ENCODE measurements at places on chromosomes 5 and 9.

- no peak for DNase-seq
Measured at GRCh38 chr9:119071636-119072035, 297.6 kb downstream of the BRINP1 start.

GRCh38 chr5:55411876-55412275, 104.1 kb downstream of the MTREX start:
- no peak for DNase-seq

GRCh38 chr5:128199611-128200010, 116.0 kb downstream of the SLC12A2 start:
- no peak for DNase-seq

DNA sequence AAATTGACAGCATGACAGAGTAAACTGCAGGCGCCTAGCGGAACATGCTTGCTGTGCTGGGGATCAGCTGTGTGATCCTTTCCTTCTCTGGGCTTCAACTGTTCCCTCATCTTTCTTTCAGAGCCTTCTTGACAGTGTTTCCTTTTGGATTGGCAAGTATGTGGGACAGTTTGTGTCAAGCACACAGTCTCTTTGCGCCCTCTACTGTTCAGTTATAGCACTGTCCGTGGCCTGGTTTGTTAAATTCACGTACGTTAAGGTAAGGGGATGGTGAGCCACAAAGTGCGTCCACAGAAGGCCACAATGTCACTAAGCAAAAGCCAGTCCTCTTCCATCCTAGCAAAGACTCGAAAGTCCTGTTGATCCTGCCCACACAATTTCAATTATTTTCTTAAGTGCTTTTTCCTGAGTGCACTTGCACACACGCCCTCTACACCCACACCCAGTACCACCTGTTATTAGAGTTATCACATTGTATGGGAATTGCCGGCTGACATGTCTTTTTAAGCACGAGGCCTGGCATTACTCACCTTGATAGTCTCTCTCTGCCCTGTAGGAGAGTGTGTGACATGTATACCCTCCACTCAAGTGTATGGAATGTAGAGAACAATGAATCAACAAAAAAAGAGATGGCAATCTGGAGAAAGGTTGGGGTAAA, 22.5 kb upstream of the PTPN3 start:
- peak; percentile 59 for DNase-seq

- no peak for DNase-seq
Measured at GRCh38 chr9:122204055-122204454, 24.7 kb downstream of the LHX6 start.

DNA sequence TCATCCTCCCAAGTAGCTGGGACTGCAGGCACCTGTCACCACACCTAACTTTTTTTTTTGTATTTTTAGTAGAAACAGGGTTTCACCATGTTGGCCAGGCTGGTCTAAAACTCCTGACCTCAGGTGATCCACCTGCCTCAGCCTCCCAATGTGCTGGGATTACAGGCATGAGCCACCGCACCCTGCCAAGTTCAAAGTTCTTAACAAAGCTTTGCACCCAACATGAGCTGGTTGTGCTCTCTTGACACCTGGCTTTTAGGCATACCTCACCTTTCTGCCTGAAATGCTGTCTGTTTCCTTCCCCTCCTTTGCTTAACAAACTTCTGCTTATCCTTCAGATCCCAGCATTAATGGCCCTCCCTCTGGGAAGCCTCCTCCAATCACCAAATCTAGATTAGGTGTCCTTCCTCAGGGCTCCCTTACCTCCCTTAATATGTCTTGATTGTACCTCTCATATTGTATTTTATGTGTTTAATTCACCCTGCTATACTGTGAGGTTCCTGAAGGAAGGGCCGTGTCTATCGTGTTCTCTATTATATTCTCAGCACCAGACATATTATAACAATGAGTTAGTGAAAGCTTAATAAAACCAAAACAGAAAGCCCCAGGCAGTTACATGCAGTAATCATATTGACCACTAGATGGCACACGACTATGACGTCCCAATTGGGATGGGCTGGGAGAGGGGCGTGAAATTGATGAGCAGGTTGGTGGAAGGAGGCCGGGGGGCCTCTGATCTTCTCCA, 62.9 kb upstream of the PPARGC1B start:
- DNase-seq = peak; percentile 47

DNA sequence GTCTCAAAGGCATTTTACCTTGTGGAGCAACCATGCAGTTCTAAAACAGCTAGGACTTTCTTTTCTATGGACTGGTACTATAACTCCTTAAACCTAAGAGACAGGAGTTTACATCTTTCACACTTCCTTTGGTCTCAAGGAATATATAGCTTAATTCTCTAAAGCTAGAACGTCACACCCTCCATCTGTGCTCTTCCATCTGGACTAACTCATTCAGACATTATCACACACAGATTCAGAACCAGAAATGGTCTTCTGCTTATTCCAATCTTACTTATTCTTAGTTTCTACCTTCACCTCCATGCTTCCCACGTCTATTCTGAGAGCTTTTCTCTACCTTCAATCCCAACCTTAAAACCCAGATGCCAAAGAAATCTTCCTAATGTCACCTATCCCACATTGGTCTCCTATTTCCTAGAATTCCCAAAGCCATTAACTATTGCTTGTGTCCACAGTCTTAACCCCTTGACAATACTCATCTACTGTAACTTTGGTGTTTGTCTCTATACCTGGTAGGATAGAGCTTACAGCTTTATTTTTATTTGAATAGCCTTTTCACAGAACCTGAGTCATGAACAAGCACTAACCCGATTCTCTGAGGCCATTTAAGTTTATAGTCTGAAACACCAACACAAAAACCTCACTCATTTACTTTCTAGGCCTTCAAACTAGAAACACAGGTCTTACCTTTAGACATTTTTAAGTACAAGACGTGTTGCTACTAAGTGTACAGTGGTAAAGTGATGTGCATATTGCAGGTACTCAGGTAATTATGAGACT, 22.8 kb downstream of the CSNK1A1 start:
- DNase-seq = no peak

GRCh38 chr9:6598249-6598725, 47.2 kb downstream of the GLDC start:
- DNase-seq = no peak

- no peak for DNase-seq
Measured at GRCh38 chr5:8114597-8115266, 245.8 kb downstream of the MTRR start.

DNA sequence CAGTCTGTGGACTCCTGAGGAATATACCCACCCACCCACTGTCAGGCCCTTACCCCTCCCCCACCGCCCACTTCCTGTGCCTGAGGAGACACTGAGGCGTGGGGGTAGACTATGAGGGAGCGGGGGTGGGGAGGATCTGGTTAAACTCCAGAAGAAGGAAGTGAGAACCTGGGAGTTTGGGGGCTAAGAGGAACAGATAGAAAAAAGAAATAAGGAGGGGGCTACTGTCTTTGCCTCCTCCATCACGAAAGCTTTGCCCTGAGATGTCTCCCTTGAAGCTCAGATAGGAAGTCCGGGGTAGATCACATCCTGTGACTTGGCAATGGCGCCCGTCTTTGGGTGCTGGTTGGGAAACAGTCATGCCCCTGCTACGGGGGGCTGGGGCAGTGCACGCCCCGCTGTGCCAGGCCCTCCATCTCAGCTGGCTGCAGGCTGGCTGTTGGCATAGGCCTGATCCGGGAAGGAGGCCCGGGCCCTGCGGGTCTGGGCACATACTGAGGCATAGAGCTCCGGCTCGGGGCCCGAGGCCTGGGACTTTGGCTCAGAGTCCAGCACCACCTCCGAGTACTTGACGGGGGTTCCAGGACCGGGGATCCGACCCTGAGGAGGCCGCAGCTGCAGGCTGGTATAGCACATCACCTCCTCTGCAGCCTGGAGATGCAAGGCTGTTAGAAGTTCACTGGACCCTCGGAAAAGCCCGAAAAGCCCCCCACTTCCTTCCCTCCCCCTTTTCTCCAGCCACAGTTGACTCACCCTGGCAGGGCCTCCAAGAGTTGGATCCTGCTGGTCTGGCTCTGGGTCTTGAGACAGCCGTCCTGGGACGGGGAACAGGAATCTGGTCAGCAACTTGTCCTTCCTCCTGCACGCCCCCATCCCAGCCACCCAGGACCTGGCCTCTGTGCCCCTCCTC, 1.0 kb downstream of the SIT1 start:
- peak; percentile 70 for DNase-seq

DNA sequence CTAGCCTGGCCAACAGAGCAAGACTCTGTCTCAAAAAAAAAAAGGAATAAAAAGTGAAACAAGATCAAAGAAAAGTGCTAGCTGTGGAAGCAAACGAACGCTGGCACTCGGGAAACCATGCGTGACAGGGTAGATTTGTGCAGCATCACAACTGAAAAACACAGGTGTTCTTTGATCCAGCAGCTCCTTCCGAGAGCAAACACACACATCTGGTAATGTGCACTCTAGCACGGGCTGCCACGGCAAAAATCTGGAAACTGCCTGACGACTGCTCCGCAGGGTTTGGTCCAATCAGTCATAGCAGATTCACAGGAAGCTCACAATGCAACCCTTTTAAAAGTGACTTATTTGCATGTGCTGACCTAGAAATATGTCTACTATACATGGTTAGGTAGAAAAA, 80.0 kb downstream of the SYK start:
- DNase-seq = no peak

- no peak for DNase-seq
Measured at GRCh38 chr9:124088476-124088837, 76.9 kb downstream of the LHX2 start.

GRCh38 chr9:133127340-133127981, 6.4 kb upstream of the RALGDS start:
- no peak for DNase-seq

DNA sequence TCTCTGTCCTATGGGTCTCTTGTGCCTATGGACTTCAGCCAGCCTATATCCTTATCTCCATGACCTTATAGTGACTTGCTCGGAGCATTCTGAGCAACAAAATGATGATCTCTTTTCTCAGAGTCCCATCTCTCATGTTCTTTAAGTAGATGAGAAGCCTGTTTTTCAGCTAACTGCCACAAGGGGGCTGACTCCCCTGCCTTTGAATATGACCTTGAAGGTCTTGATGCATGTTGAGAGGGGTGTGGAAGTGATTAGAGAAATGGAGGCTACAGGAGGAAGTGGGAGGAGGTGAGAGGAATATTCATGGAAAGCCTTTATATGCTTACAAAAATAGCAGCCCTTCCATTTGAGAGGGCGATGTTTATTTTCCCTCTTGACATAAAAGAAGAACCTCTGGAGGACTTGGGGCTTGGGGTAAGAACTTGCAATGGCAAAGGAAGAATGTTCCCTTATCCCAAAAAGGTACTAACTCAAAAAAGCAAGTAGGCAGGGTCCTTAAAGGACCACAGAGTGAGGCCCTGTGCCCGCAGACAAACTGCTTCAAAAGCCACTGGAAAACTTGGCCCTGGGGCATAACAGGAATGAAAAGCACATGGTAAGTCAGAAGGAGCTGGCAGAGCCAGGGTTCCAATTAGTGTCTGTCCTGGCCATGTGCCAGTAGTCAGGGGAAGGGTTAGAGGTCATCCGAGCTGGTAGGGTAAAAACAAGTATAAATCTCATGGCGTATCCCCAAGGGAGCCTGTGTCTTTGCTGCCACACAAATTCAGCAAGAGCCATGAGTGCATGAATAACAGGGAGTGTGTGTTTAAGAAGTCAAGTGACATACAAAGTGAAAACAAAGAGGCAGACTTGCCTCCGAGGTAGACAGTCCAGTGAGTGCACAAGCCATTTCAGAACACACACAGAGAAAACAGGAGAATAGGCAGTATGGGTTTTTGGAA, 39.1 kb downstream of the FGD3 start:
- peak; percentile 63 for DNase-seq

DNA sequence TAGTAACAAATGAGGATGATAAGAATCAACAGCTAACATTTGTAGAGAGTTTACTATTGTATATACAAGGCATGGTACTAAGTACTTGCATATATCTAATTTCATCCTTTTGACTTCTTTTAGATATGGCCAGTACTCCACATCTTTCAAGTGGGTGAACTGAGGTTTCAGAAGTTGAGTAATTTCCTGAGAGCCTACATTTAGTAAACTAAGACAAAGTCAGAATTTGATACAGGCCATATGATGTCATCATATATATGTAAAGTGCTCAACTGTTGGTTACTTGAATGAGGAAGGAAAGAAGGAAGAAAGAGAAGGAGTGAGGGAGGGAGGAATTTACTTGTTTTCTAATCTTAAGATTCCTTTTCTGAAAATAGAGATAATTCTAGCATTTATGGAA, 52.8 kb downstream of the GRIA1 start:
- no peak for DNase-seq

DNA sequence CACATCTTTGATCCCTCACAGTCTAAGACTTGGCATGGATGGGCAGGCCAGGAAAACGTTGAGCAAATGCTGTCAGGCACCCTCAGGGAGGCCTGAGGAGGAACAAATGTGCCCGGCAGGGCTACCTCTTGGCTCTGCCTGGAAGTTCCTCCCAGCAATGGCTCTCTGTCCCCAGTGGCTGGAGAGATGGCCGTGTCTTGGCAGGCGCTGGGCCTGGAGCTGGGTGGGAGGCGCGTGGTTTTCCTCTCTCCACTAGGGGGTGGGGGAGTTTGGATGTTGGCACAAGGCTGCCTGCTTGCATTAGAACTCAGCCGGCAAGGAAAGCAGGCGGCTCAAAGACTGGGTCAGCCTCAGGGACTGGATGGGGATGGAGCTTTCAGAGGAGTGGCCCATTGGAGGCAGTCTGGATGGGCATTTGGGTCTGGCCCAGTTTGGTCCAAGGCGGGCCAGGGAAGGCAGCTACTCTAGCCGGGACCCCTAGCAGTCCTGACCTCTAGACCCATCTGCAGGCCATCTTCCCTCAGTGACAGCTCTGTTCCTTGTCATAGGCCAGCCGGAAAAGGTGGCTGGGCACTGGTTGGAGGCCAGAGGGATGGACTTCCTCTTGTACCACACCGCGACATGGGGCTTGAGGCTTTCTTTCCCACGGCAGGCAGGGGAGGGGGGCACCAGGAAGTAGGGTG, 68.2 kb upstream of the STC2 start:
- DNase-seq = no peak

GRCh38 chr5:56412601-56413379, 179.7 kb upstream of the ANKRD55 start:
- DNase-seq = peak; percentile 52

- DNase-seq = no peak
Measured at GRCh38 chr5:170471551-170472178, 32.2 kb upstream of the KCNIP1 start.

GRCh38 chr9:15469406-15469805, 41.4 kb downstream of the PSIP1 start:
- no peak for DNase-seq

GRCh38 chr5:69468631-69469030, 24.0 kb upstream of the OCLN start:
- DNase-seq = no peak

- no peak for DNase-seq
Measured at GRCh38 chr5:102087906-102088305, 208.2 kb downstream of the SLCO4C1 start.

Data from activated naive CD4-positive, alpha-beta T cell treated with anti-CD3 and anti-CD28 coated beads, Interleukin-2, amount 10 ng/mL, durations not matched to agents 7 days and 5 days (primary cell).